ENCODE measurements at places on chromosomes 11 and 22.

DNA sequence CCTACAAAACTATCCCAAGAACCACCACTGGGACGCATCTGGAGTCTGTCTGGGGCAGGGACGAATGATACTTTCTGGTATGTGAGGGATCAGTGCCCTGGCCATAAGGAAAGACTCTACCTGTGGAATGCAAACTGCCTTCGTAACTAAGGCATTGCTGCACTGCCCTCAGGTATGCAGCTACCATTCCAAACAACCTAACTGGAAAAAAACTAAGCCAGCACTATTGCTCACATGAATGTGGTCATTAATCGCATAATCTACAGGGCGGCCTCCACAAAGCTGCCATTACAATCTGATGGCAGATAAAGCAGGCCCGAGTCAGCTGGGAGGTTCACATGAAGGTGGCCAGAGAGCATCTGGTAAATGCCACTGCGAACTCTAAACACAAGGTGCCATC is 3.9 kb downstream of the PACSIN2 start:
- DNase-seq = no peak

GRCh38 chr11:88521399-88521798 is 183.9 kb upstream of the CTSC start:
- no peak for DNase-seq

GRCh38 chr11:85685820-85686459 is at the start of gene CCDC89:
CCDC89 (minus strand) TSS chr11:85686195; CDS start chr11:85686130, 65 bp downstream.
- no peak for DNase-seq

GRCh38 chr22:25564979-25565677 is 653 bp downstream of the GRK3 start:
- no peak for DNase-seq

- DNase-seq = no peak
Observed at GRCh38 chr11:62360685-62361084, 23.4 kb downstream of the ASRGL1 start.

DNA sequence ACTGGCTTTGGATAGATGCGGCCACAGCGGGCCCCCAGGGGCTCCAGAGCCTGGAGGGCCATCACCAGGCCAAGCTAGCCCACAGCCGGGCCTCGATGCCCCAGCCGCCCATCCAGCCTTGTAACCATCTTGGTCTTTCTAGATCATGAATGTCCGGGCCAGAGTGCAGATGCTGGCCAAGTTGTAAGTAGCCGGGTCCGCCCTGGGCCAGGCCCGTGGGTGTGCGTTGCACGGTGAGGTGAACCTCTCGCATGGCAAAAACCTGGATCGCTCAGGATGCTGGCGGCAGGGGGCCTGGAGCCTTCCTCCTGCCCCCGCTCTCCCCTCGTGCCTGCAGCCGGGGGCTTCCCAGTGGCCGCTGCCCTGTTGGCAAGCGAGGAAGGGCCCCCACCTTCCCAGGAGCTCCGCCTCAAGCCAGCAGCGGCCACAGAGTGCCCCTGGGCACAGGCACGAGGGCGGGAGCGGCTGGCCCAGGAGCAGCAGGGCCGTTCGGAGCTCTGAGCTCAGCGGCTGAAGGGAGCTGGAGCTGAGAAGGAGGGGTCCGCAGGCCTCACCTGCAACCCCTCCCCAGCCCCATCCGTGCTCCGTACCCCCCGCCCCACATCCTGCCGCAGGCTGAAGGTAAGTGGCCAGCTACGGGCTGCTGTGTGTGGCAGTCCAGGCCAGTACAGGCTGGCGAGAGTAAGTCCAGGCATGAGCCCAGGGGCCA is 10.9 kb upstream of the MRPL23 start:
- DNase-seq = no peak

- DNase-seq = no peak
Observed at GRCh38 chr22:44668190-44668885, 33.7 kb upstream of the PRR5 start.

- no peak for DNase-seq
Observed at GRCh38 chr22:22753526-22754267, 109.3 kb downstream of the GGTLC2 start.

DNA sequence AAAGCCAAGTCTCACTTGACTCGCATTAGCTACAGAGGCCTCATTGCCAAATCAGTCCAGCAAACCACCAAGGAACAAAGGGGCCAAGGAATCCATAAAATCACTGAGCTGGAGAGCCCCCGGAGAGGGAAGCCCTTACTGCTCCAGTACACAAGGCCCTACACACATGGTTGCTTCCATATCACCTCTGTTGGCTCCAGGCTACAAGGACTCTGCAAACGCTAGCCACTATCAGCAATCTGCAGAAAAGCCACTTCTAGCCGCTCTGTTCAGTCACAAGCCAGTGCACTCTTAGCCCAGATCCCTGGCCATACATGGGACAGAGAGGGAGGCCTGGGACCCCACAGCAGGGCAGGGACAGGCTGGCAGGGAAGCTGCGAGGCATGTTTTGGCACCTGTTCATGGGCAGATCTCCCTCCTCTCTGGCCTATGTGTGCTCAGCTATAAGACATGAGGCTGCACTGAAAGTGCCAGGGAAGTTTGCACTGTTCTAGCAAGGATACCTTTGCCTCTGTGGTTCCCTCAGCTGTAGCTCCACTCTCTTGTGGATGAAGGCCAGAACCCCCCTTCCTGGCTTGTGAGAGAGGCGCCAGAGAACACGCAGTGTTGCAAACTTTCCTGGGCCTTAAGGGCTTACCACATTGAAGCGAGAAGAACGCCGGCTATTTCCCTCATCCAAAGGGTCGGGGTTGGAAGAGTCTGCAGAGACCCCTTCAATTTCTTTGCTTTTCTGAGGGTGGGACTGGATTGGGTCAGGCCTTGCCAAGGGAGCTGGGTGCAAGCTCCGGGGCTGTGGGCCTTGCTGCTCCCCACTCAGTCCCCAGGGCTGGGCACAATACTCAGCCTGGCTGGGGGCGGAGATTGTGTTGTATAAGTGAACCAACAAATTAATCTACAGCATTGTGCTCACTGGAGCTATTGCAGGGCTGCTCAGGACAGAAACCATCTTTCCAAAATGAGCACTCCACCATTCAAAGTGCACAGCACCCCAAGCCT is 108.7 kb upstream of the PITPNB start:
- DNase-seq = no peak

DNA sequence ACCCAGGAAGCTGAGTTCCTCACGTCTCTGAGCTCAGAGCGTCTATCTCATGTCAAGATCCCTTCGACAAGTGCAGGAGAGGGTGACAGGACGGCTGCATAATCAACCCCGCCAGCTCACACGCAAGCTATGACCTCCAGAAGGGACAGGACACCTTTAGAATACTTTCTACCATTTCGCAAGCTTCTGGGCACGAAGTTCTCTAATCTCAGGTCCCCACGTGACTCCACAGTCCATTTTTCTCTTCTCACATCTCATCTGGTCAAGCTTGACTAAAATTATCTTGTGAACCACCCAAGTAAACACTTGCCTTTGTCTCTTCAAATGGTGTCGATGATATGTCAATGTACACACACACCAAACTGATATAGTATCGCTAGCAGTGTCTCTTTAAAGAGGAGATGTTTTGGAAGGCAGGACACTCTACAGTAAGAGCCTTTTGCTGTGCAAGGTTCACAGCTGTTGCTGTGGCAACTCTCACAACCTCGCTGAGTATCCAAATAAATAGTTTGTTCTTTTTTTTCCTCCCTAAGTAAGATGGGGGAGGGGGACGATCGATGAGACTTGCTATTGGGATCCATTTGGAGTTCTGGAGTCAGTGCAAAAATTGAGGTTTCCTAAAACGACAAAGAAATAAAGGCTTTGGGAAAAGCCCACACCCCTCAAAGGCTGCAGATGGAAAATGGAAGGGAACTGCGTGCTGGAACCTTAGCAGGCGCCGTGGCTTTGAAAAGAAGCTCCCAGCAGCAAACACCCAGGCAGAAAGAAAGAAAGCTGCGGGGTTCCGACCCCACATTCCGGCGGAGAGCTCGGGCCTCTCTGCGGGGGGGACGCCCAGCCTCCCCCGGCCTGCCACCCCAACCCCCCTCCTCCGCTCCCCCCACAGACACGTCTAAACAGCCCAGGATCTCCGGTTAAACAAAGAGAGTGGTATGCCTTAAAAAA is 215.4 kb upstream of the UBASH3B start:
- peak; percentile 22 for DNase-seq

- DNase-seq = no peak
Observed at GRCh38 chr11:34999453-34999852, 83.0 kb downstream of the PDHX start.

GRCh38 chr11:44134625-44135024 is 39.1 kb downstream of the EXT2 start:
- DNase-seq = no peak

GRCh38 chr22:24775769-24776492 is 1.4 kb upstream of the PIWIL3 start:
- no peak for DNase-seq

DNA sequence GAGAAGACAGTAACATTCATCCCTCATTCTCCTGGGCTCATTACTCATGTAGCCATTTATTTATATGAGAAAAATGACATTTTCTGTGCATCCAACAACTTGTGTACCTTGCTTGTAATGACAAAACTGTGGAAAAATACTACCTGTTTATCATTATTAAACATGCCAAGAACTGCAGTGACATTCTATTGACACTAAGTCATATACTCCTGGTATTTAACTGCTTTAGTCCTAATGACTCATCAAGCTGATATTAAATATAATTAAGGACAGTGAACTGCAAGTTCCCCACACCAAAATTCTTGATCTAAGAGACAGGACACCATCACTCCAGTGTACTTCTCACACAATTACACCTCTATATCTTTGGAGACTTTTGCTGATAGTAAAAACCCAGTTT is 1328.7 kb upstream of the RAG2 start:
- no peak for DNase-seq

- DNase-seq = no peak
Observed at GRCh38 chr11:12246147-12246546, 131.2 kb upstream of the PARVA start.

GRCh38 chr22:50678651-50679521 is 6.3 kb downstream of the SHANK3 start:
- no peak for DNase-seq

GRCh38 chr11:10050561-10050960 is 243.5 kb downstream of the SBF2 start:
- no peak for DNase-seq

- DNase-seq = no peak
Observed at GRCh38 chr11:2362414-2362813, 14.7 kb upstream of the CD81 start.

GRCh38 chr11:126109941-126110731 is 47.5 kb upstream of the CDON start:
- DNase-seq = no peak

- no peak for DNase-seq
Observed at GRCh38 chr22:48425641-48426040, 1402.0 kb downstream of the BRD1 start.

DNA sequence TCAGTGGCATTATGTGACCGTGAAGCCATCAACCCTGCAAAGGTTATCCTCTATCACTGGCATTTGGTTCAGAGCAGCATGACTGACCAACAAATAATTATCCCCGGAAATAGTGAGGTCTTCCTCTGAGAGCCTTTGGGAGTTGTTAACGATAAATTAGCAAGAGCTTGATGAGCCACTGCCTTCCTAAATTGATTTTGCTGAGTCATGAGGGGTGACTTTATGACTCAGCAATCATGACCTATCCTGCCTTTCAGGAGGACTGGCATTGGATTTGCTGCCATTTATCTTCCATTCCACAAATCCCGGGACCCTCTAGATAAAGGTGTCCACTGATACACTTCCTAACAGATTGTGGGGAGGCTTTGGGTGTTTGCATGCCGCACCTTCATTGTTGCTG is 80.8 kb upstream of the MTNR1B start:
- DNase-seq = no peak

GRCh38 chr11:134041791-134042696 is 26.8 kb upstream of the JAM3 start:
- DNase-seq = no peak

GRCh38 chr22:37742376-37743171 is 45.7 kb downstream of the TRIOBP start:
- no peak for DNase-seq

DNA sequence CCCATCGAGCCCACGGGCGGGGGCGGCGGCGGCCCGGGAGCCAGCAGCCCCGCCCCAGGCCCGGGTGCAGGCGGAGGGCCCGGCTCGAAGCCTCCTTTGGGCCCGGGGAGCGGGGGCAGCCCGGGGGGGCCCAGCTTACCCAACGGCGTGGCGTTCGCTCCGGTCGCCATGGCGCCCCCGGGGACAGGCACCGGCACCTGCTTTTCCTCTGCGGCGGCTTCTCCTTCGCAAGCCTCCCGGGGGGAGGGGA is 194 bp downstream of the SF1 start:
- DNase-seq = no peak

DNA sequence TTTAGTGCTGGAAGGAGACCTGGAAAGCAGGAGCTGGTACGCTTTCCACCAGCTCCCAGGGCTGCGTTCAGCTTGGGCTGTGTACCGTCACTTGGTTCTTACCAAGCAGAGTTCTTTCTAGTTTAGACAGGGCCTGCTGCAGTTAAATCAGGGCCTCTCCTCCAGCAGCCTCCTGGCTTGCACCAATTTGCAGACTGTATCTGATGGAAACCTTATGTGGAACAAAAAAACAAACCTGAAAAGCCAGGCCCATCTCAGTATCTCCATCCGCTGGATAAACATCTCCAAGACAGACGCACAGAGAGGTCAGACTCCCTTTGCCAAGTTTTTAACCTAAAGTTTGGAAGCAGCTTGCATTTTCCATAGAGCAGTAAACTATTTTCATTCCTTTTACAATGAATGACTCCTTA is 288.6 kb upstream of the SORL1-AS1 start:
- DNase-seq = no peak

DNA sequence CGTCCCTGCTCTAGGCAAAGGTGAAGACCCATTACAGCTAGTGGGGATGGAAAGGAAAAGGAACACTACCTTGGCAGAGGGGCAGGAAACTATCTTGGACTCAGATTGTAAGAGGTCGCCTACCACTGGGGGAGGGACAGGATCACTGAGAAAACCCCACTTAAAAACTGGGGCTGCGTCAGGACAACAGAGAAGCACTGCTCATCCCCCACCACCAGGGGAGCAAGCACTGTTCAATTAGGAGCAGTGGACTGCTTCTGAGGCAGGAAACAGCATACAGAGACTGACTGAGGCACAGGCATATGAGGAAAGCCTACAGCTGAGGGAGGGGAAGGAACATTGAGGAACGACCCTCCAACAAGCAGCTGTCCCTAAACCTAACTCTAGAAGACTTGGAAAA is 20.8 kb upstream of the DLAT start:
- DNase-seq = no peak

DNA sequence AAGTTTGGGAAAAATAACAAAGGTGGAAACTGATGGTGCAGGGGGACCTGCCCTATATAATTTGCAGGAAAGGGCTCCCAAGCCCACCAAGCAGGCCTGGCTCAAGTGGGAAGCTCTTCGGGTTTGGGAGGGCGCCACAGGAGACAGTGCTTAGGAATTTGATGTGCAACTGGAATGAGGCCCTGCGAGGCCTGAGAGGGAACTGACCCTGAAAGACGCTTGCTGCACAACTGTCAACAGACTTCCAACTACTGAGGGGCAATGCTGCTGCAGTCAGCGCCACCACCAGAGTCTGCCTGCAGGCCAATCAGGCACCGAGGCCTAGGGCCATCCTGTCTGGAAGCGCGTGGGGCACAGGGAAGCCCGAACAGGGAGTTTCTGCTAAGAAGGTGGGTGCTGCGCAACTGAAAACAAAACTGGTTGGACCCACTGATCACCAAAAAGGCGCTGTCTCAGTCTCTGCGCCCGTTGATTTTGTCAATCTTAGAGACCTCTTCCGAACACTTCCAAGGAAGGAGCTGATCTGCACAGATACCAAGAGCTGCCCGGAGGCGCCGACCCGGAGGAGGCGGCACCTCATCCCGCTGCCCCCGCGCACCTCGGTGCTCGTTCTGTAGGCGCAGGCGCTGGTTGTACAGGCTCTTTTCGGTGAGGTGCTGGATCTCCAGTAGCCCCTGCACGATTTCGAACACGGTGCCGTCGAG is 667 bp downstream of the DGCR6L start:
- DNase-seq = no peak
